Chondrocyte (in vitro differentiated cells): ENCODE measurements at places on chromosomes 4 and X. TPM values are rescaled to one million over a fixed set of nuclear protein-coding genes. Genes with fewer than 3 reads are reported as not detected.

Gene DCAF16
- total RNA-seq = 21.7 to 30.8 TPM (median 24.5 TPM) in 3 replicates

- H3K27ac ChIP-seq = no peak overlapping the region
- no peak overlapping the region for H3K4me3 ChIP-seq
- H3K27me3 ChIP-seq = no peaks in the 10 kb centered on the region
- peak; percentile 90 for DNase-seq
- H3K36me3 ChIP-seq = no peaks in the 10 kb centered on the region
Observed at GRCh38 chr4:112978691-112979472, 70.6 kb upstream of the ANK2 start.

- peak overlapping the region; percentile 93 for H3K27ac ChIP-seq
- H3K4me3 ChIP-seq = no peak overlapping the region
- DNase-seq = peak; percentile 57
- H3K36me3 ChIP-seq = peaks cover 42% of the 10 kb centered on the region
- H3K27me3 ChIP-seq = no peaks in the 10 kb centered on the region
Observed at GRCh38 chr4:2923668-2924173, 39.5 kb downstream of the NOP14 start.

GRCh38 chrX:103464072-103464773, 55.1 kb downstream of the RAB40A start:
- DNase-seq = no peak
- peak overlapping the region; percentile 74 for H3K27ac ChIP-seq
- H3K27me3 ChIP-seq = no peaks in the 10 kb centered on the region
- H3K4me3 ChIP-seq = peak overlapping the region; percentile 48

Gene CSAG2
- total RNA-seq = not detected in 3 replicates
